Activated CD8-positive, alpha-beta memory T cell treated with anti-CD3 and anti-CD28 coated beads, Interleukin-2, amount 50 U/mL, for 4 hours (primary cell): ENCODE measurements at places on chromosomes 2 and 18.

DNA sequence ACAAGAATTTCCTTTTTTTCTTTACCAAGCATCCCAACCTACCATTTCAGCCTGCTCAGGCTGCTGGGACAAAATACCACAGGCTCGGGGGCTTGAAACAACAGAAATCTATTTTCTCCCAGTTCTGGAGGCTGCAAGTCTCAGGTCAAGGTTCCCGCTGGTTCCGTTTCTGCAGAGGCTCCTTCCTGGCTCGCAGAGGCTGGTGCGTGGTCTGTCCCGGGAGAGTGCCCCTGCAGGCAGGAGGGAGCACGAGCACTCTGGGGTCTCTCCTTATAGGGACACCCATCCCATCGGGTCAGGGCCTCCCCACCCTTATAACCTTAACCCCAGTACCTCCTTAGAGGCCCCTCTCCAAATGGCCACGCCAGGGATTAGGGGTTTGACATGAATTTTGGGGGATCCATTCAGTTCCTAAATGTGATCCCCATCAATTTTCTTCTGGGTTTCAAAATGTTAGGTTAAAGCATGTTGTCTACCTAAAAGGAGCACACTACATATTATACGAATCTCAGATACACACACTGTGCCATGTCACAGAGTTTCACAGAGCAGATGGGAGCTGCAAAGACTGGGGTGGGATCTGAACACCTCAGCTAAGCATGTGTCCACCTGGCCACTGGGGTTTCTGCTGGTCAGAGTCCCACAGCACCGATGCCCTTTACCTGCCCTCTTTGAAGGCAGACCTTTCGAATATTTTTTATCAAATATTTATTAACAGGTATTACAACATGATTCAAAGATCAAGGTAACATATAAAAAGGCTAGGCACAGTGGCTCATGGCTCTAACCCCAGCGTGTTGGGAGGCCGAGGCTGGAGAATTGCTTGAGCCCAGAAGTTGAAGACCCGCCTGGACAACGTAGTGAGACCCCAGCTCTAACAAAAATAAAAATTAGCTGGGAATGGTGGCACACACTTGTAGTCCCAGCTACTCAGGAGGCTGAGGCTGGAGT lies 17.6 kb upstream of the ADI1 start:
- DNase-seq = no peak

DNA sequence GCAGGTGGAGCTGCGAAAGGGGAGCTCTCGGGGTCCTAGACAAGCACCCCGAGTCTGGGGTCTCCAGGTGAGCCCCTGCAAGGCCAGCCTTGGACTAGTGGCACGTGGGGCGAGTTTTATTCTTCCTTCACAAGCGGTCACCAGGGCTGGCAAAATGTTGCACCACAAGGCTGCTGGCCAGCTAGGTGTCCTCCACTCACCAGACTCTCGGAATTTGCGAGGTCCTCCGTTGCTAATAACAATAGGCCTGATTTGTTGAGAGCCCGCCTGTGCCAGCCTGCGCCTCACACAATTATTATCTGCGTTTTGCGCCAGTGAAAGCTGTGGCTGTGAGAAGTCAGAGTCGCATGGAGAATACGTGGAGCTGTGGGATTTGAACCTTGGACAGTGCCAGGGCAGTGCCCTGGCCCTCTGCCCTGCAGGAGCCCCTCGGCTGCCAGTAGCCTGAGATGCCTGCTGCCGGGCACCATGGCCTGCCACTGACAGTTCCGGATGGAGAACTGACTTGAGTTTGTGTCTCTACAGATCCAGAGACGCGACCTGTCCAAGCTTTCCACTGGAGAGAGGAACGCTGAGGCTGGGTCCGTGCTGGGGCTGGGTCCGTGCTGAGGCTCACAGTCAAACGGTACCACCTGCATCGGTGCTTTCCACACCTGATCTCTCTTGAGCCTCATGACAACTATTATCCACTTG lies 77.6 kb upstream of the ODC1 start:
- DNase-seq = no peak

DNA sequence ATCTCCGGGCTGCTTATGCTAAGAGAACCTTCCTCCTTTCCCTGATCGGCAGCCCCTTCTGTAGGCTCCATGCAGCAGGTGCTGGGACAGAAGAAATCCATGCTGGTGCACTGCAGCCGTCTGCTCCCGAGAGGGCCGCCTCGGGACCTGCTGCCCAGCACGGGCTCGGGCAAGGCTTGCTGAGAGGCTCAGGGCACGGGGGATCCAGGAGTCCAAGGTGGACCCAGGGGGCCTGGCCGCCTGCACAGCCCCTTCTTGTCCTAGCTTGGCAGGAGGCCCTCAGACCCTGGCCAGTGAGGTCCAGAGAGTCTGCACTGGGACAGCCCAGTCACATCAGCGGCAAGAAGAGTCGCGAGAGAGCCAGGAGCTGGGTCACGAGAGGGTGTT lies 13.3 kb upstream of the DUSP2 start:
- no peak for DNase-seq

DNA sequence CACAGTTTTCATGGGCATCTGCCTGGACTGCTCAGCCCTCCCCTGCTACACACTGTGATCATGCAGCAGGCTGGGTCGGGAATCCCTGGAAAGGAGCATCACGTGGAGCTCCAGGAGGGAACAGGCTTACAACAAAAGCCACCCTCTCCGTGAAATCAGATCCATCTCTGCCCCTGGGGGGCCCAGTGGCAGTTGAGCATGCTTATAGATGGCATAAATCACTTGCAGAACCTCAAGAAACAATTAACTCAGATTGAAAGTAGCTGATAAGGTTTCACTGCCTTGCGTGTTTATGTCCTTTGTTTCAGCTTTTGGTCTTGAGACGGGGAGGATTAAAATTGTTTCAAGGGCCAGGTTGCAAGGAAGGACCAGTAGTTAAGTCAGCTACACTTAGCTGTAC lies 354.8 kb upstream of the MEIS1 start:
- DNase-seq = no peak

DNA sequence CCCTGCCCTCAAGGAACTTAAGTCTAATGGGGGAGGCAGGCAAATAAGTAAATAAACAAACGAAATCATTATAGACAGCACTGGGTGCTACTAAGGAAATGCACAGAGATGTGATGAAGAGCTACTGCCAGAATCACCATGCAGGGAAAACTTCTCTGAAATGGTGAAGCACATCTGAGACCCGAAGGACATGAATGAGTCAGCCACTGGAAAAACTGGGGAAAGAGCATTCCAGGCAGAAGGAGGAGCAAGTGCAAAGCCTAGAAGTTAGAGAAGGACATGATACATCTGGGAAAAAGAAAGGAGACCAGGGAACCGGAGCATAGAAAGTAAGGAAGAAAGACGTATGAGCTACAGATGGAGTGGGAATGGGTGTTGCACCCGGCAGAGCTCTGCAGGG lies 56.8 kb downstream of the TGFA start:
- no peak for DNase-seq
